ENCODE measurements at places on chromosomes 16 and 17. TPM values are rescaled to one million over a fixed set of nuclear protein-coding genes. Genes with fewer than 3 reads are reported as not detected.

The CIBAR2 gene
- total RNA-seq: not detected

The CLDN9 gene
- not detected for total RNA-seq

The PRDM7 gene
- not detected for total RNA-seq

DNA sequence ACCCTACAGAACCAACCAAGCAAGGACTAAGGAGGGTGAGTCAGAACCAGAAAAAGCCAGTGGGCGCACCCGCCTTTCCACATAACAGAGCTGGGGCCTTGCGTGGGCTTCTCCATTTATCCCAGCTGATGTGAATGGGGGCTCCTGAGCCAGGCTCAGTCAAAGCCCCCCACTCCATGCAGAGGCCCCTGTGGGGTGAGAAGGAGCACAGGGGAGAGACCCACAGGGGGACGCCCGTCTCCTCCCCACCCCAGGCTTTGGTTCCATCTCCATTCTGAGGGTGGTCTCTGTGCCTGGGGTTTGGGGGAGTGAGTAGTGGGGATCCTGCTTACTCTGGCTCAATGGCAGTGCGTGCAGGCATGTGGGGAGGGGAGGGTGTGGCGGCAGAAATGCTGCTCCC lies 210.1 kb upstream of the TNRC6C start:
- H3K27ac ChIP-seq: no peak overlapping the region
- peaks cover 35% of the 10 kb centered on the region for H3K27me3 ChIP-seq
- no peak for DNase-seq
- no peaks in the 10 kb centered on the region for H3K36me3 ChIP-seq

DNA sequence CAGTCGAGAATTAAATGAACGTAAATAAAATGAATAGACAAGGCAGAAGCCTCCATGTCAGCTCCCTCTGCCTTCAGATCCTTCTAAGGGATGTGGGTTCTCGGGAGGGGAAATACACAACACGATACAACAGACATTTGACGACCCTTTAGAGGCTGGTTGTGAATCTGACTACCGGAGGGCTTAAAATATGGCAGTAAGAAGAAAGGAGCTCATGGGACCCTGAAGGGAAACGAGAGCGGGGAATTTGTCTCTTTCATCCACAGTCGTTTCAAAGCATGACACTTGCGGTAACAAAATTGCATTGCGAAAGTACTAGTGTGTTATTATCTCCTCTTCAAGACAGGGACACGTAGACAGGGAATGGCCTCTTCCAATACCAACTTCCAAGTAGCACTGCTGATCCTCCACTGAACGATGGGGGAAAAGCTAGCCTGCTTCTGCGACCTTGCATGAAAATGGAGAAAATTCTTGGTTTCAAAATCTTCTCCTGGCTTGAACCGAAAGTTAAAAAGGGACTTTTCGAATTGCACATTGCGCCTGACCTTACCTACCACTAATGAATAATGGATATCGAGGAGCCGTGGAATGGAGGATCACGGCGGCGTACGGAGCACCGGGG lies 1.2 kb upstream of the TNRC6C start:
- H3K4me3 ChIP-seq: peak overlapping the region; percentile 49
- H3K27me3 ChIP-seq: peaks cover 23% of the 10 kb centered on the region
- H3K4me1 ChIP-seq: peaks cover 19% of the 10 kb centered on the region
- H3K36me3 ChIP-seq: no peaks in the 10 kb centered on the region

GRCh38 chr16:88662222-88662842 lies 559 bp downstream of the MVD start:
- H3K4me1 ChIP-seq: peaks cover 17% of the 10 kb centered on the region
- no peaks in the 10 kb centered on the region for H3K27me3 ChIP-seq

DNA sequence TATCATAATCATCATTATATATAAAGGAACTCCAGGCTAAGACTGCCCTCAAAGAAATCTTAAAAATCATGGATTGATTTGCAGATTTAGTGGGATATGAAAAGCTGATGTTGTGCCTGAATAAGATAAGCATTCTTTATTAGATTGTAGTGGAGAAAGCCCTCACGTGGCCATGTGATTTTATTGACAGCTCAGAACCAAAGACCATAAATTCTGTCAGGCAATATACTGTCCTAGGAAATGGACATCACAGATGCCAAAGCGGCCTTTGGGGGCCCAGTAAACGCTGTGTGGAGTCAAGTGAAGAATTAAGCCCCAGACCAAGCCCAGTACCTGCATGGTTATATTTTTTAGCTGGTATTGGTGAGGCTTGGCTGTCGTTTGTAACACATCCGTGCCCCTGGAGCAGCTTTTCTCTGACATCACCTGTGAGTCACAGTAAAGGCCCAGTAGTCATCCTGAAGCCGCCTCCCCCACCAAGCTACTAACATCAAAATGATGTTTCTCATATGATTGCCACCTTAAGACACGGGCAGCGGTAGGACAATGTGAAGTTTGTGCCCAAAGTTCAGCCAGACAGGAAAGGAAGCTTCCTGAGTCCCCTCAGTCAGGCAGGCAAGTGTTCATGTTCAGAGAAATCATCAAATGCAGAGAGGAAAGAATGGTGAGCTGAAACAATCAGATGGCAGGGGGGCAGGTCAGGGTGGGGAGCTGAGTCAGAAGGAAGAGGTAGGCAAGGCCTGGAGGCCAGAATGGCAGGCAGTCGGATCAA lies 209.4 kb downstream of the IRX3 start:
- no peak overlapping the region for H3K27ac ChIP-seq
- DNase-seq: no peak
- no peak overlapping the region for H3K4me3 ChIP-seq

DNA sequence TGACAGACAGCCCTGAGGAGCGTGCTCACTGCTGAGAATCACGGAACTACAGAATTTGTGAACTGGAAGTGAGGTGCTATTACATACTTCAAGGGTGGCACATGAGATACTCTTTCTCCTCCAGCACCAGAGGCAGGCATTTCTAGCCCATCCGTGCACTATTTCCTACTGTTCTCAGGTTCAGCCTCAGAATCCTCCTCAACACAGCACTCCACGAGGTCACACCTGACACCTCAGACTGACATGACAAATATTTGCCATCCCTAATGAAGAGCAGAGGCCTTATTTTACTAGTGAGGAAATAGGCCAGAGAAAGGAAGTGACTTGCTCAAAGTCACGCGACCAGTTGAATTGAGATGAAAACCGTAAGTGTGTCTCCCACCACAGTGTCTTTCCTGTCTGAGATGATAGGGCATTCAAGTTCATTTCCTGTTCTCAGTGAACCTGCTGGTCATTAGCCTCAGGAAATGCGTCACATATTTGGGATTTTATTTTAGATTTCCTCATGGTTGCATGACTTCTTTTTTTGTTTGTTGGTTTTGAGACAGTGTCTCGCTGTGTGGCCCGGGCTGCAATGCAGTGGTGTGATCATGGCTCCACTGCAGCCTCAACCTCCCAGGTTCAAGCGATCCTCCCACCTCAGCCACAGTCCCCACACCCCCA lies 23.6 kb downstream of the SEZ6 start:
- H3K4me3 ChIP-seq: no peak overlapping the region
- H3K27ac ChIP-seq: peak overlapping the region; percentile 62
- H3K36me3 ChIP-seq: no peaks in the 10 kb centered on the region

- H3K4me1 ChIP-seq: no peaks in the 10 kb centered on the region
- no peak for DNase-seq
- H3K27me3 ChIP-seq: no peaks in the 10 kb centered on the region
- H3K4me3 ChIP-seq: no peak overlapping the region
- H3K36me3 ChIP-seq: no peaks in the 10 kb centered on the region
Measured at GRCh38 chr16:57701759-57702371, 7.3 kb downstream of the DRC7 start.

DNA sequence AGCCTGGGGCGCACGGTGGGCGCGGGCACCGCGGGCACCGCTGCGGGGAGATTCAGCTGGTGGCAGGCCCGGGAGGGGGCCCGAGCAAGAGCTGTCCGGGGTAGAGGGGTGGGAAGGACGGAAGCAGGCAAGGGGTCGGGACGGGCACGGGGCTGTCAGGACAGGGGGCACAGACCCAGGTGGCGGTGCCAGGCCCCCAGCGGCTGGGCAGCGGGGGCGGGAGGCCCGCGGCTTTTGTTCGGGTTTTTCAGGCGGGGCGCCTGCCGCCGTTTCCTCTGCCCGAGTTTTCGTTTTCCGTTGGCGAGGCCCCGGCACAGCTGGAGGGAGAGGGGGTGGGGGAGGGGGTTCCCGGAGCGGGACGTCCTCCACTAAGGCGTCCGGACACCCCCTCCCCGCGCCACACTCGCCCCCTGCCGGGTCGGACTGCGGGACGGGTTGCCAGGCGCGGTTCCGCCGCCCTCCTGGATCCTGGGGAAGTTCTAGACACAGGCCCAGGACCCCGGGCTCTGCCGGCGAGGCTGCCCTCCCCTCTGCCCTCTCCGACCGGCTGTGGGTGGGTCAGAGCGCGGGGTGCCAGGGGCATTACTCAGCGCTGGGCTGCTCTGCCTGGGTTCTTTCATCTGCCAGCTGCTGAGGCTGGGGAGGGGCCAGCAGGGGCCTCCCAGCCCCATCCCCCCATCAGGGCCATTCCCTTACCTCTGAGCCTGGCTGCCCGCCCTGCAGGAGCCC lies 543 bp downstream of the ARHGAP23 start:
- peak overlapping the region; percentile 62 for H3K4me3 ChIP-seq
- H3K27me3 ChIP-seq: peaks cover 8% of the 10 kb centered on the region
- peak overlapping the region; percentile 84 for H3K27ac ChIP-seq
- DNase-seq: peak; percentile 50
- no peaks in the 10 kb centered on the region for H3K36me3 ChIP-seq

GRCh38 chr17:6919158-6919557 lies 76.7 kb upstream of the ALOX12 start:
- H3K27ac ChIP-seq: no peak overlapping the region
- H3K4me3 ChIP-seq: no peak overlapping the region
- DNase-seq: no peak
- peaks cover 2% of the 10 kb centered on the region for H3K4me1 ChIP-seq

DNA sequence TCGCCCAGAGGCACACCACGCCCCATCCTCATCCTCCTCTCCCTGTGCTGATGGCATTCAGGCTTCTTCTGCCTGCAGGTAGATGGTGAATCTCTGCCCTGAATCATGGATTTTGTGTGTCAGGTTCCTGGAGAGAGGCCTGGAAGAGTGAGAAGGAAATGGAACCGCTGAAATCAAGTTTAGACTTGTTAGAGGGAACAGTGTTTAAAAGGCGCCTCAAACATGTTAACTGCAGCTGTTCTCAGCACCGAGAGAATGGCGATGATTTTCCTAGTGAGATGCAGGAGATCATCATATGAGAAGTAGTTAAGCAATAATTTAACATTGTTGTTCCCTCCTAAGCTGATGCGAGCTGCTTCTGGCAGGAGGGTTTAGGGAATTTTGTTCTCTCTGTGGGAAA lies 744.4 kb upstream of the EEF2KMT start:
- no peak overlapping the region for H3K4me3 ChIP-seq
- no peaks in the 10 kb centered on the region for H3K4me1 ChIP-seq
- no peak overlapping the region for H3K27ac ChIP-seq
- H3K27me3 ChIP-seq: no peaks in the 10 kb centered on the region
- H3K36me3 ChIP-seq: no peaks in the 10 kb centered on the region

DNA sequence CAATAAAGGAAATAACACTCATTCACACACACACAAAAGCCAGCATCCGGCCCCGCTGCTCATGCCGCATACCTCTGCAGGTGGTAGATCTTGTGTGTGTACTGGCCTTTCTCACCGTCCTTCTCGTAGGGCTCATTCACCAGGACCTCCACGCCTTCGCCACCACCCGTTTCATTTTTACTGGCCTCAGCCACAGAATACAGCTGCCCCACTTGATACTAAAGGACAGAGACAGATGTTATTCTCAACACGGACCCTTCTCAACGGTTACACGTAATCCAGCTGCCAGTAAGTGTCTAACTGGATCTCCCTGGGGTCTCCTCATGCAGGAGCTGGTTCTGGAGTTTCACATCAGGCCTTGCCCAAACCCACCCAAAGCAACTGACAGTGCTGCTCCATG lies 9.7 kb downstream of the PITPNA start:
- H3K36me3 ChIP-seq: no peaks in the 10 kb centered on the region
- peaks cover 4% of the 10 kb centered on the region for H3K4me1 ChIP-seq
- no peak overlapping the region for H3K4me3 ChIP-seq
- peak overlapping the region; percentile 47 for H3K27ac ChIP-seq

- H3K4me1 ChIP-seq: no peaks in the 10 kb centered on the region
- H3K36me3 ChIP-seq: peaks cover 13% of the 10 kb centered on the region
- no peak for DNase-seq
Measured at GRCh38 chr16:28902909-28903308, 22.1 kb downstream of the RABEP2 start.

DNA sequence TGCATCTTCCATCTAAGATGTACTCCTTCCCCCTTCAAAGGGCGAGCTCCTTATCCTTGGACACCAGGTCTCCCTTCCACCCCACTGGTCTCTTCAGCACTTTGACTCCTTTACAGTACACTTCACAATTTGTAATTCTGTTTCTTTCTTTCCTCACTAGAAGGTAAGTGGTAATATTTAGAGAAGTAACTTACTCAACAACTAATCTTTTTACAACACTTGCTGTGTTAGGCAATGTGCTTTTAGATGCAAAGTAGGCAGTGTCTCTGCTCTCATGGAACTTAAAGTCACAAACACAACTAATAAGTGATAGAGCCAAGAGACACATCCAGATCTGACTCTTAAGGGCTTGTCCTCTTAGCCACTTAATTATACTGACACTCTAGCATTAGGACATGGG lies 6.4 kb downstream of the SIAH1 start:
- no peak overlapping the region for H3K4me3 ChIP-seq
- no peaks in the 10 kb centered on the region for H3K36me3 ChIP-seq
- H3K27ac ChIP-seq: no peak overlapping the region

DNA sequence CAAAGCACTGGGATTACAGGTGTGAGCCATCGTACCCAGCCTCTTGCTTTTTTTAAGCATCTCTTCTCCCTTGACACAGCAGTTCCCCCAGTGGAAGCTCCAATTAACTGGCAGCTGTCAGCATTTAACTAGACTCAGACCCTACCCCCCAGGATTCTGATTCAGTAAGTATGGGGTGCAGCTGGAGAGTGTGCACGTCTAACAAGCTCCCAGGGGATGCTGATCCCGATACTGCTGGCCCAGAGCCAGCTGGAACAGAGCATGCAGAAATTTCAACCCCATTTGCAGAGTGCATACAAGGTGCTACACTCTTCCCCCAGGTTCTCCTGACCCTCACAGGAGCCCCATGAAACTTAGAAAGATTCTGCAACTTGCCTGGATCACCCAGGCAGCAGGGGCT lies 27.7 kb upstream of the BCO1 start:
- no peak for DNase-seq
- H3K27me3 ChIP-seq: peaks cover 4% of the 10 kb centered on the region
- no peaks in the 10 kb centered on the region for H3K4me1 ChIP-seq
- no peak overlapping the region for H3K27ac ChIP-seq
- H3K4me3 ChIP-seq: no peak overlapping the region

- no peak for DNase-seq
- no peaks in the 10 kb centered on the region for H3K27me3 ChIP-seq
- no peak overlapping the region for H3K27ac ChIP-seq
- H3K4me3 ChIP-seq: no peak overlapping the region
- no peaks in the 10 kb centered on the region for H3K4me1 ChIP-seq
- no peaks in the 10 kb centered on the region for H3K36me3 ChIP-seq
Measured at GRCh38 chr17:51718983-51719382, 439.5 kb downstream of the CA10 start.

DNA sequence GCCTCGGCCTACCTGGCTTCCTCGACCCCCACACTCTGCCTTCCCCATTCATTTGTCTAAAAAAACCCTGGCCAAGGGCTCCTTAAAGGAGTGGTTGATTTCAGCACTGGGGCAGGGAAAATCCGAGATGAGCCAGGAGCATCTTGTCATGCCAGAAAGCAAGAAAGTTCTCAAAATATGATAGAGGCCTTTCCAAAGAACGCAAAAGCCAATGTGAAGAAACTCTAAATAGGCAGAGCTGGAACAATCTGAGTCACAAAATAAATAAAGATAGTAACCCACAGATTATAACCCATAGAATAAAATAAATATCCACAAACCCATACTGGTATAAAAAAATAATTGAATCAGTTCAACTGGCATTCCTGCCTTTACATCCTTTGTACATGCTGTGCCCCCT lies 192.3 kb upstream of the SALL1 start:
- H3K36me3 ChIP-seq: no peaks in the 10 kb centered on the region
- no peak overlapping the region for H3K4me3 ChIP-seq
- H3K27ac ChIP-seq: no peak overlapping the region
- H3K27me3 ChIP-seq: no peaks in the 10 kb centered on the region
- no peaks in the 10 kb centered on the region for H3K4me1 ChIP-seq
- DNase-seq: no peak

Data from transverse colon (tissue), 4 donors.